ENCODE measurements at places on chromosomes 3 and 15.

- DNase-seq, result no peak
Observed at GRCh38 chr3:31534065-31534425, 1.3 kb downstream of the STT3B start.

GRCh38 chr3:166275024-166275390 lies 437.8 kb upstream of the BCHE start:
- DNase-seq, result no peak

DNA sequence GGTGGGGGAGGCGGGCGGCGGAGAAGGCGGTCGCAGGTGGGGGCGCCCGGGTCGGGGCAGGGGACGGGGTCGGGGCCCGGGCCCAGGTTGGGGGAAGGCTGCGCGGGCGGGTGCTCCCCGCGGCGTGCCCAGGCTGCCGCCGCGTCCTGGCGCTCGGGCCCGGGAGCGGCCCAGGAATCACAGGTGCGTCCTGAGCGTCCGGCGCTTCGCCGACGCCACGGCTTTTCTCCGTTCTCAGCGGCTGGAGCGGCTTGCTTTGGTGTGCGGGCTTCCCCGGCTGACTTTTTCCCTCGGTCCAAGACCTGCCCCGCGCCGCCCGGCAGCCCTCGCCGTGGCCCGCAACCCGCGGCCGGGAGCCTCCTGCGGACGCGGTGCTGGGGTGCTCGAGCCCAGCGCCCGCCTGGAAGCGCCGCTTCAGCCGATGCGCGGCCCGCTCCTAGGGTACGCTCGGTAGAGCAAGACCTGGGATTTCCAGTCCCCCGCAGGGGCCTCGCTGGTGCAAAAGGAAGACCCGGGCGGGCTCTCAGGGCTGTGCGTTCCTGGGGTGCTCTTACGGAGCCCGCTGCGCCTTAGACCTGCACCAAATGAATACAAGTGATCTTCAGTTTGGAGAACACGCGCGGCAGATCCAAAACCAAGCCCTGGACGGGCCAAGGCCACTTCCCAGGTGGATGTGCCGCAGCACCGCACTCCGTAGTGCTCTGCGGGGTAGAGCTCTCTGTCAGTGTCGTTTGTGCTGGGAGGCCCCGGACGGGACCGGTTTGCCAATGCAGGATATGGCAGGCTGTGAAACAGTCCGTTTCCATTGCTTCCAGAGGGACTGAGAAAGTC lies 639 bp downstream of the NIPA1 start:
- DNase-seq, result peak; percentile 24

DNA sequence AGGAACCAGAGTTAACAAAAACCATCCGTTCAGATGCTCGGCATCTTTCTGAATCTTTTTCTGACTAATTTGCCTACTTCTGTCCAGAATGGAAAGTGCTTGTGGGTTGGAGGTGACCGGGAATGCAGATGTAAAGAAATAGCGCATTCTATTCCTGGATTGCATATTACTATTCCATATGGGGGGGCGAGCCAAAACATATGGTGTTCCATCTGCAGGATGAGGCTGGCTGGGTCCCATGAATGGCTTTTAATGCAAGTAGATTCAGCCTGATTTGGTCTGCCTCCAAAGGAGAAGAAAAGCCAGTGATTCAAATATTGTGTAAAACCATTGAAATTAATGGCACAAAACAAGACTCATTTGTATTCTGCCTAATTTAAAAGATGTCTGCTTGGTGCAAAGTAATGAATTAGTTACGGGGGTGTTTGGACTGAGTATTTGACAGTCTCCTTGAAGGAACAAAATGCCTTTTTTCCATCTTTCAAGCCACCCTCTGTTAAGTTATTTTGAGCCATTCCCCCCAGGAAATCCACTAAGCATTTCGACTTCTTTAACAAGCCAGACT lies 99.0 kb downstream of the ST8SIA2 start:
- DNase-seq, result no peak

GRCh38 chr3:4492208-4493013 lies 737 bp upstream of the ITPR1 start:
- DNase-seq, result peak; percentile 52

DNA sequence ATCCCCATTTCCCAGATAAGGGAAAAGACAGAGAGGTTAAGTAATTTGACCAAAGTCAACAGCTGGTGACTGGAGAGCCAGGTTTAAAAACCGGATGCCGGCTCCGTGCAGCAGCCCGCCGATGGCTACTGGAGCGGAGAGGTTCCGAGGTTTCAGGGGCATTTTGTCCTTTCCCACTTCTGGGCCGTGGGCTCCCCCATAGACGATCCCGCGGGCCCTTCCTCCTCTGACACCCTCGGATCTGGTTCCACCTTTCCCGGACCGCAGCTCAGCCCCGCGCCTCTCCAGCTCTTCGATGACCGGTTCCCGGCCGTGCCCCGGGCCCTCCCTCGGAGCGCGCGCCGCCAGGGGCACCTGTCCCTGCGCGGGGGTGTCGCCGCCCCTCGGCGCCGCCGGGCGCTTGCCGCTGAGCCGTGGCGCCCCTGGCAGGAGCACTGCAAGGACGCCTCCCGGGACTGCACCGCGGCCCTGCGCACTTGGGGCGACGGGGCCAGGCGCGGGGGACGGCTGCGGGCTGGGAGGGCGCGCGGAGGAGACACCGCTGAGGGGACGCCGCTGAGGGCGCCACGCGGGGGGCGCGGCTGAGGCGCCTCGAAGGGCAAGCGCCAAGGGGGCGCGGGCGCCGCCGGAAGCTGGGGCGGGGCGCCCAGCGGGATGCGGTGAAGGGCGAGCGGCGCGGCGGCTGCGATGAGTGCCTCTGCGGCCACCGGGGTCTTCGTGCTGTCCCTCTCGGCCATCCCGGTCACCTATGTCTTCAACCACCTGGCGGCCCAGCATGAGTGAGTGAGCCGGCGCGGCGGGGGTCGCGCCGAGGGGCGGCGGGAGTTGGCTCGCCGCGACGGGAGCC lies at the start of gene TM6SF1:
Gene TM6SF1 (plus strand): TSS at position 652 of the 847 bp plus-strand sequence. CDS start 36 bp downstream, at position 688.
- DNase-seq, result peak; percentile 37

GRCh38 chr3:184174646-184175492 lies at the start of gene AP2M1:
Gene AP2M1, plus strand, starts transcription at chr3:184174855. Its CDS starts 2,139 bp downstream, at chr3:184176994.
- DNase-seq, result peak; percentile 99

Measured in DND-41 (cell line).